ENCODE measurements at places on chromosomes 5 and 9.

DNA sequence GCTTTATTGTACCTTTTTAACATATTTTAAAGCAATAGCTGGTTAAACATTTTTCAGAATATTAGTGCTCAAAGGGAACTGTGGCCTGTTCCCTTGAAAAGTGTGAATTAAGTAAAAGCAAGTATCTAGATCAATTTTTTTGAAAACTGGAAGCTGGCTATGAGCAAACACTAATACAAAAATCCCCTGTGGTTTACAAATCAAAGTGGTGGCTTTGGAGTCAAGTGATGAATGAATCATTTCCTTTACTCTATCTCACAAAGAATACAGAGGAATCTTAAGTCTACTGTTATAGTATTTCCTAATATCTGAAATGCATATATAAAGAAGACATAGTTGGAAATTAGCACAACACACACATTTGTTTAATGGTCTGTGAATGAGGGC, 212.4 kb upstream of the C9orf72 start:
- DNase-seq, result no peak

- DNase-seq, result no peak
Observed at GRCh38 chr5:157710882-157711281, 20.3 kb upstream of the THG1L start.

DNA sequence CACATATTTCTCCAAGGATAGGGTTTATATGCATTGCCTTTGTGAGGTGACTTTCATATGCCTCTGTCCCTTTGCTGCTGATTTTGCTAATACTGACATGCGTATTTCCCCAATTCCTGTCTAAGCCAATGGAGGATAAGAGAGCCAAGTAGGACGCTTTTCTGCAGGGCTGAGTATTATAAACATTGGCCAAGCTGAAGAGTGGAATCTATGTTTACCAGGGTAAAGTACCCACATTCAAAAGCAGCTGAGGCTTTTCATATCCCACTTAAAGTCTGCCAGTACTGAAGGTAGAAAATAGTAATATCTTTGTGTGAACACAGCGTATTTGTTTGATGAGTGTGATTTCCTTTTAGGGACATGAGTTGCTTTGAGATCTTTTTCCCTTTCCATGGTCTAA, 128.8 kb upstream of the GPR151 start:
- no peak for DNase-seq

DNA sequence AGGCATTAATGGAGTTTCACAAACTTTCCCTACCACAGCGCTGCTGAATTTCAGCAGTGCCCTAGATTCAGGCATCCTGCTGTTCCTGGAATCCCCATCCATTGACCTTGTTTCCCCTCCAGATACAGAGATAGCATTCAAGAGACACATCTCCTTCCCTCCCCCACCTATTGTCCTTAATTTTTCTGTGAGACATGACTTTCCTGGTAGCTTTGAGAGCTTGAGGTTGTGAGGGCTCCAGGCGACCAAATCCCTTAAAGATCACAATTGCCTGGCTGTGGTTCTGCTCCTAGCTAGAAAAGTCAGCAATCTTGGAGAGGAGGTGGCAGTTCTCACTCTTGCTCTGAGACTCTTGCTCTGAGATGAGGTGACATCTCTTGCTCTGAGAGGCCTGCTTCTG, 48.0 kb downstream of the PRR16 start:
- DNase-seq, result no peak

DNA sequence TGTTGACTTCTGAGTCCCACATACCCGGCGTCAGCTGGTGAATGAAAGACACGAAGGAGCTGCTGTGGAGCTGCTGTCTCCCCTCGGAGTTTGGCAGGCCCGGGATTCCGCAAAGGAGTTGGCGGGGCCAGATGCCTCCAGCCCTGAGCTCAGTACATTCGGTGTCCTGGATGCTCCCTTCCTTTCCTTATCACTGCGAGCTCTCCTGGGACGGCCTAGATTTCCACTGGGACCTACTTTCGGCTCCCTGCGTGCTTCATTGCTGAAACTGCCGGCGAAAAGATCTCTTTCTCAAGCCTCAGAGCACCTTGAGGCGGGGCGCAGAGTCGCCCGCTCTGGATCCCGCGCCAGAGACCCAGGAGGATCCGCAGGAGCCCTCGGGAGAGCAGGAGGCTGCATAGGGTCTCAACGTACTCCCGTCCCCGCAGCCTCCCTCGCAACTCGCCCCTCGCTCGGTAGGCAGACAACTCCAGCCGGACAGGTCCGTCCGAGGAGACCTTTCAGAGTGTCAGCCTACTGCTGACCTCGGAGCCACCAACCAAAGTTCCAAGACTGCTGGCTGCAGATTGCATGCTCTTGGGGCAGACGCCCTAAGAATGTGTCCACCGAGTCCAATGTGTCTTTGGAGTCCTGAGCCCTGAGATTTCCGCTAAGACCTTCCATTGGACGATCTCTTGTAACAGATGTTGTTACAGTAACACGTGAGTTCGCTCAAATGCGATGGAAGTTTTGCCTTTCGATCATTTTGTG, 6.1 kb downstream of the ANXA2R start:
- no peak for DNase-seq

DNA sequence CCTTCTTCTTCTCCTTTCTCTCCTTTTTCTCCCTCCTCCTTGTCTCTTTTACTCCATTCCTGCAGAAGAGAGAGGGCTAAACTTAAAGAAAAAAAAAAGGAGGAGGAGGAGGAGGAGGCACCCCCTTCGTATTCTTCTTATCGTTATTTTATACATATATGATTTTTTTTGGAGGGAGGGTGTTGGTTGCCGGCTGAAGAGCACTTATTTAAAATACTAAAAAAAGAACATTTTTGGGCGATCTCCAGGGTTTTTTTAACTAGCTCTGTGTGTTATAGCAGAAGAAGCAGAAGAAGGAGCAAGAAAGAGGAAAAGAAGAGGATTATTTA, 381 bp downstream of the NR2F1 start:
- no peak for DNase-seq

DNA sequence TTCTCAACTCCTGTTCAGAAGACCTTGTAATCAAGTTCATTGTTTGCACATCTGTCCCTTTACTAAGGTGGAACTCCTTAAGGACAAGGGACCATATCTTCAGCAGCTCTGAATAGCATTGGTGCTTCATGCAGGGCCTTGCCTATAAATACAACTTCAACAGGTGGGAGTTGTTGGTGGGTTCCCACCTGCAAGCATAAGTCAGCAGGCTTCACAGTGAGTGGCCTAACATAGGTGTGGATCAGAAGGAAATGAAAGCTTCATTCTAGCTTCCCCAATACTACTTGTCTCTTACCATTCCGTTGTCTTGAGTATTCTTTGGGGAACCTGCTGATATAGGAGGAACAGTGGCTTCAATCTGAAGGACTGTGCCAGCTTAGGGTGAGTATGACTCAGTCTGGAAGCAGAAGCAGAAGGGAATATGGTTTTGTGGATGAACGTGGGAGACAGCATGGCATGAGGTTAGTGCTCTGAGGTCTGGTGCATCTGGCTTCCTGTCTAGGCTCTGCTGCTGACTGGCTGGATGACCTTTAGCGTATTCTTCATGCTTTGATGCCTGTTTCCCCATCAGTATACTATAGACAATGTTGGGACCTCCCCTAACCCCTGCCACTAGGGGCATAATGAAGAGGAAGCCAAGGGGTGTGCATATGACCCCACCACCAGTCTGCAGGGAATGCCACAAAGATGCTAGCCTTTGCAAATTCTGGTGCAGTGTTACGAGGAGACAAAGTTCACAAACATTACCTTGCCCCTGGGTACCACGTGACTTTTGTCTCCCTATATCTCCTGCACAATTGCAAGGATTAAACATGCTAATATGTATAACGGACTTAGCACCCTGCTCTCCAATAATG, 192.3 kb downstream of the PALM2AKAP2 start:
- DNase-seq, result no peak

DNA sequence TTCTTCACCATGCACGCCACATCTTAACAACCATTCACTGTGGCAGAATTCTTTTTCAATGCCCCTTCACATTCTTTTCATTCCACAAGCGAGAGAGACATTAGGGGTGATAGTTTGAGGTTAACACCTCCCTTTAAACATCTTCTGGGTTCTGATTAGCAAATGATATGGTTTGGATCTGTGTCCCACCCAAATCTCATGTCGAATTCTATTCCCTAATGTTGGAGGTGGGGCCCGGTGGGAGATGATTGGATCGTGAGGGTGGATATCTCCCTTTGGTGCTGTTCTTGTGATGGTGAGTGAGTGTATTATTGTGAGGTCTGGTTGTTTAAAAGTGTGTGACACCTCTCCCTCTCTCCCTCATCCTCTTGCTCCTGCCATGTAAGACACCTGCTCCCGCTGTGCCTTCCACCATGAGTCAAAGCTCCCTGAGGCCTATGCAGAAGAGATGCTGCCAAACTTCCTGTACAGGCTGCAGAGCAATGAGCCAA, 46.1 kb upstream of the RAI14 start:
- DNase-seq, result no peak

DNA sequence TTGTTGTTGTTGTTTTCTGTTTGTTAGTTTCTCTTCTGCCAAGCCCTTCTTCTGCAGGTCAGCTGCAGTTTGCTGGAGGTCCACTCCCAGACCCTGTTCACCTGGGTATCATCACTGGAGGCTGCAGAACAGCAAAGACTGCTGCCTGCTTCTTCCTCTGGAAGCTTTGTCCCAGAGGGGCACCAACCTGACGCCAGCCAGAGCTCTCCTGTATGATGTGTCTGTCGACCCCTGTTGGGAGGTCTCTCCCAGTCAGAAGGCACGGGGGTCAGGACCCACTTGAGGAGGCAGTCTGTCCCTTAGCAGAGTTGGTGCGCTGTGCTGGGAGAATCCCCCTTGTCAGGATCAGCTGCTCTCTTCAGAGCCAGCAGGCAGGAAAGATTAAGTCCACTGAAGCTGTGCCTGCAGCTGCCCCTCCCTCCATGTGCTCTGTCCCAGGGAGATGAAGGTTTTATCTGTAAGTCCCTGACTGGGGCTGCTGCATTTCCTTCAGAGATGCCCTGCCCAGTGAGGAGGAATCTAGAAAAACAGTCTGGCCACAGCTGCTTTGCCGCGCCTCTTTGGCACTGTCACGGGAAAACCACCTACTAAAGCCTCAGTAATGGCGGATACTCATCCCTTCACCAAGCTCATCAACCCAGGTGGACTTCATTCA, 299.2 kb downstream of the EDIL3 start:
- DNase-seq, result no peak

- no peak for DNase-seq
Observed at GRCh38 chr5:21184581-21184980, 1196.6 kb upstream of the CDH18 start.

GRCh38 chr5:172162323-172162986, 25.6 kb downstream of the STK10 start:
- DNase-seq, result no peak

- no peak for DNase-seq
Observed at GRCh38 chr5:61385627-61386026, 53.6 kb downstream of the ZSWIM6 start.

- DNase-seq, result no peak
Observed at GRCh38 chr5:176578391-176578808, 29.3 kb downstream of the CDHR2 start.

DNA sequence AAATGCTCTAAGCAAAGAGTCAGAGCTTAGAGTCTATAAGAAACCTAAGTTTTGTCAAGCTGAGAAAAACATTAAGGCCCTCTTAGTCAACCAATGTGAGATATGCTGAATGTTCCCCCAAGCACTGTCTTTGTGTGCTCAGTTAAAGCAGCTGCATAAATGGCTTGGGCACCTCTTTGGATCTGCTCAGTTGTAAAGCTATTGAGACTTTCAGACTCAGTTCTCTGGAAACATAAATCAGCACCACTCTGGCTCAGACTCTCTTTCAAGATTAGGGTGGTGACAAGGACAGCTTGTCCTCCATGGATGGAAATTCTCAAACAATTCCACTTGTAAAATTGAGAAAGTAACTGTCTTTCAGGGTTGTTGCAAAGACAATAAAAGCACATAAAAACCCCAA, 807.9 kb downstream of the PRELID2 start:
- no peak for DNase-seq

GRCh38 chr5:7794311-7794710, 56.6 kb downstream of the CFAP90 start:
- DNase-seq, result peak; percentile 61

DNA sequence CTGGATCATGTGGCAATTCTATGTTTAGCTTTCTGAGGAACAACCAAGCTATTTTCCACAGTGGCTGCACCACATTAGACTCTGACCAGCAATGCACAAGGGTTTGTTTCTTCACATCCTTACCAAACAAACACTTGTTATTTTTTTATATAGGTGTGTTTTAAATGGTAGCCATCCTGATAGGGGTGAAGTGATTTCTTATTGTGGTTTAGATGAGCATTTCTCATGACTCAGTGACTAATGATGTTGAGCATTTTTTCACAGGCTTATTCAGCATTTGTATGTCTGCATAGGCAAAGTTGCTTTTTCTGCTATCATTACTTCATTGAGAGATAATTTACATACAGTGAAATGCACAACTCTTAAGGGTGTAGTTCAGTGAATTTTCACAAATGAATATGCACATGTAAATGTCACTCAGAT, 36.0 kb downstream of the ANKRD33B start:
- DNase-seq, result no peak

- DNase-seq, result no peak
Observed at GRCh38 chr9:137383784-137384756, 38.9 kb downstream of the EXD3 start.

Measured in hypothalamus (tissue), 51 donors.